Retinal pigment epithelial cell (primary cell): ENCODE measurements at places on chromosomes 11 and 22.
A peak's percentile ranks its signal among the peaks of the same experiment; 100 is the strongest.

DNA sequence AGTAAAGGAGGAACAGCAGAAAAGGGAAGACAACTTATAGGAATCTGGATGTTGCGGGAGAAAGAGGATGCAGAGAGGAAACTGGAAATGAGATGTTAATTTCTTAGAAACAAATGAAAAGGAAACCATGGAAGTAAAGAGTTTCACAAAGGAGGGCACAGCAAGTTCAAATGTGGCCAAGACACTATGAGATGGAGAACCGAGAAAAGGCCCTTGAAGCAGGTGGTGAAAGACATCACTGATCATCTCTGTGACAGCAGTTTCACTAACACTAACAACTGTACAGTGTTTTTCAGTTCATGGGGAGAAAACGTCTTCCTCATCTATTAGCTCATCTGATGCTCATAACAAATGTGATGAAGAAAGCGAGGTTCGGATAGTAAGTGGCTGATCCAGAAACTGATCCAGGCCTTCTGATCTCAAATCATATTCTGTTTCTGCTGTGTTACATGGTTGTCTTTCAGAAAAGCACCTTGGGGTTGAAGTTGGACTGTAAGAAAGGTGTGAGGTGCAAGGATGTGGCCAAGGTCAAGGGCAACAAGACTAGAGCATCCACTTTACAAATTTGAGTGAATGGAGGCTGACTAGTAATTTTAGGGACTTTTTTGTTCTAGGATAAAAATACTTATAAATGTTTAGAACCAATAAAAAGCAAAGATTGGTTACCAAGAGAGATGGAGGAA, 492.1 kb upstream of the CADM1 start:
- DNase-seq = no peak

DNA sequence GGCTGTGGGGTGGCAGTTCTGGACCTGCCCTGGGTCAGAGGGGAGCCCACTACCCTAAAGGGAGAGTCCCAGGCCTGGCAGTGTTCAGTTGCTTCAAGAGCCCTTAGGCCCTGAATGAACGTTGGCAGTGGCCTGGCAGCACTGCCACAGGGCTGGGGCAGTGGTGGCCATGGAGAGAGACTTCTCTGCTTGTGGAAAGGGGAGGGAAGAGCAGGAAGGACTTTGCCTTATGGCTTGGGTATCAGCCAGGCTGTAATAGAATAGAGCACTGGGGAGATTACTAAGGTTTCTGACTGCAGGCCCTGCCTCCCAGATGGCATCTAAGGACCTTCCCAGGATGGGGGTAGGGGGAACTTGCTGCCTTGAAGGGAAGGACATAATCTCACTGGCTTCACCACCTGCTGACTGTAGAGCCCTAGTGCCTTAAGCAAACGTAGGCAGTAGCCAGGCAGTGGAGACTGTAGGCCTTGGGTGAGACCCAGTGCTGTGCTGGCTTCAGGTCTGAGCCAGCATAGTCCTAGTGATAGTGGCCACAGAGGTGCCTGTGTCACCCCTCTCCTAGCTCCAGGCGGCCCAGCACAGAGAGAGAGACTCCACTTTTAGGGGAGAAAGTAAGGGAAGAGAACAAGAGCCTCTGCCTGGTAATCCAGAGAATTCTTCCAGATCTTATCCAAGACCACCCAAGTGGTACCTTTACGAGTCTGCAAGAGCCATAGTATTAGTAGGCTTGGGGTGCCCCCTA, 27.6 kb downstream of the PLA2G6 start:
- DNase-seq = no peak

- DNase-seq = no peak
Observed at GRCh38 chr11:3622521-3622920, 19.3 kb downstream of the ART5 start.

DNA sequence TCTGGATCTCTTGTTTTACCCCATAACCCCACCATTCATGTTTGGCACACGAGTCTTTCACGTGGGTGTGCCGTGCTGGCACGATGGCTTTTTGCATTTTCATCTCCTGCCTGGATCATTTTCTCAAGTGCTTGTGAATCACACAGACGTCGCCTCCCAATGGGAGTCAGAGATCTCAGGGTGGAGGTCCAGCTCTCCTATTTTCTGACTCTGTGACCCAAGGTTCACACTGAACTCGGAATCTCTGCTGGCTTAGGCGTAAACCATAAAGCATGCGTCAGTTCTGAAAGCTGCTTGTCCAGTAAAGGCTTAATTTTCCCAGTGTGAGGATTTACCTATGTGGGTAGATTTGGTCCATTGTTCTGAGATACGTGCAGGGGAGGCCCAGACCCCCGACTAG, 16.0 kb upstream of the C22orf42 start:
- no peak for DNase-seq

GRCh38 chr11:114149689-114150407, 90.3 kb downstream of the ZBTB16 start:
- no peak for DNase-seq

- DNase-seq = no peak
Observed at GRCh38 chr11:15186146-15186545, 71.4 kb downstream of the INSC start.

GRCh38 chr22:31192513-31192912, 19.6 kb upstream of the LIMK2 start:
- DNase-seq = no peak

- no peak for DNase-seq
Observed at GRCh38 chr22:45612451-45612901, 59.2 kb upstream of the ATXN10 start.

DNA sequence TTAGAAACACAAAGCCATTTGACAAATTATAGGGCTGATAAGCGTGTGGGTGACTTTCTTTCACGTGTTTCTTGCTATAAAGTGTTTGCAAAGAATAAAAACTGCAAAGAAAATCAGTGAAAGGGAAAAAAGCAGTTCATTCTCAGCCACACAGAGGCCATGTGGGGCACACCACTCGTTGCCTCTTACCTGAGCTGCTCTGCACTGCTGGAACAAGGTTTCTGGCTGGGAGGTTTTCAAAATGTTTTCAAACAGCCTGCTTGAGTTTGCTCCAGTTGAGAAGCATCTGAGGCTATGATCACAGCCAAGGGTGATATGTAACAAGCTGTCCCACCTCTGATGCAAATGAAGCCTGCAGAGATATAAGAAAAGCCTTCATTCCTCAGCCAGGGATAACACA, 14.7 kb upstream of the VSIG10L2 start:
- no peak for DNase-seq

- peak; percentile 34 for DNase-seq
Observed at GRCh38 chr11:101880222-101880621, 34.6 kb upstream of the CEP126 start.

GRCh38 chr11:132607575-132607974, 924.7 kb downstream of the OPCML start:
- no peak for DNase-seq

GRCh38 chr11:67648796-67649613, 1.5 kb downstream of the ACY3 start:
- DNase-seq = no peak

DNA sequence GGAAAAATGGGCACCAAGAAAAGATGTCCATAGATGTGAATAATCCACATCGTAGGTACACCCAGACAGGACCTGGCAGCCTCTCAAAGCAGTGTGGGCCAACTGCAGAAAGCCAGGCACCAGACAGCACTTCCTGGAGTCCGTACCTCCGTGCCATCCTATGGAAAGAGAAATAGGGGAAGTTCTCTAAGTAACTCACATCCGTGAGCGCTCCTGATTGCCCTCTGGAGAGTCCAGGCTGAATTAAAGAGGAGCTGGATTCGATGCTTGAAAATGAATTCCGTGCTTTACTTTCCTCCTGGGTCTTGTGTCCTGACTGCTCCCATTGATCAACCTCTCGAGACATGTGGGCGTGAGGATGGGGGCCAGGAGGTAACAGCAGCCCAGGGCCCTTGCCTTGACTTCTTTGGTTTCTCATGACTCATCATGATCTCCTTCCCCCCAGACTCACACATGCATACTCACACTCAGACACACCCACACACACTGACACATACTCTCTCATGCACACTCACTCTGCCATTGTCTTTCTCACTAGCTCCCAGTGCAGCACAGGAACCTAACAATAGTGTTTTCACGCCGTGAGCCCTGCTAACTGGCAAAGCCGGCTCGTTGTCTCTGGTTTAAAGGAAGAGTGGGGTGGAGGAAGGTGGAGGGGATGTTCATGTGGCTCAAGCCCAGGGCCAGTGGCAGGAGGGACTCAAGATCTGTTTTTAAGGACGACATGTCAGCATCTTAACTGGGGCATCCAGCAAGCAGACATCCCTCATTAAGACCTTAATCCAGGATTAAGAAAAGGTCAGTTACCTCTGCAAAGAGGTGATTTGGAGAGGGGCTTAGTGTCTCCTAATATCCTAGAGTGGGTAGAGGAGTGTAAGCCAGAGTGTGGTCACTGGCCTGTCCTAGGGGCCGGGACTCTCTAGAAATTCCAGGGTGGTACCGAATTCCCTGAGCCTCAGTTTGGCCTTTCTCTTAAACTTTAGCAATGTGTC, 104.2 kb downstream of the SCN3B start:
- DNase-seq = no peak

- DNase-seq = no peak
Observed at GRCh38 chr22:30047364-30047738, 32.9 kb upstream of the HORMAD2 start.

DNA sequence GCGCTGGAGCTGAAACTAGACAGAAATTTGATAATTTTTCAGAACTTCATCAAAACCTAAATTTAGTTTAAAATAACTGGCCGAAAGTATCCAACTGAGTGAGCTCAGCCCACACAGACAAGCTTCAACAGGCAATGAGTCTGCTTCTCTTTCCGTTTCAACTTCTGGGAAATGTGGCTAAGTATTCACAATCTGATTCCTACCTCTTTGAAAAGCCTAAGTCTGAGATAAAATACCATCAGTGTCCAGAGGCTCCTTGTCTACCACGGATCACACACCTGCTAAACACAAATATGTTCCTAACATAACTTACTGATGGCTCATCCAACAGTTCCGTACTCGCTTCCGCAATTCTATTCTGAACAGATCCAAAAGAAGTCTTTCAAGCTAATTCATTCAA, 8.5 kb downstream of the SIK3 start:
- DNase-seq = no peak

GRCh38 chr11:106391771-106392420, 314.4 kb downstream of the AASDHPPT start:
- DNase-seq = peak; percentile 73

- no peak for DNase-seq
Observed at GRCh38 chr11:72799441-72799840, 5.6 kb upstream of the STARD10 start.

DNA sequence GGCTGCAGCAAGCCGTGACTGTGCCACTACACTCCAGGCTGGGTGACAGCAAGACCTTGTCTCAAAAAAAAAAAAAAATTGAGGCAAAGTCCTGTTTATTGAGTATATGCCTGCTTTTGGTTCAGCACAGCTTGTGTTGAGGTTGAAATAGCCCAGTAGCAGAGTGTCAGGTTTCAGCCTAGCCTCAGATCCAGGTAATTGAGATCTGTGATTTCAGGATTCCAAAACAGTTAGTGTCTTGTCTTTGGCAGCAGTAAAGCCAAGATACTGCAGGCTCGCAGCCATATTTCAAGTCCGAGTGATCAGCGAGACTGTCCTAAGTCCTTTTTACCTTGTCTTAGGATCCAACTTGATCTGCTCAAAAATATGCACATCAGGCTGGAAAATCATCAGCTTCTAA, 27.0 kb downstream of the CUL5 start:
- no peak for DNase-seq

GRCh38 chr11:106420686-106421085, 343.2 kb downstream of the AASDHPPT start:
- no peak for DNase-seq

- peak; percentile 8 for DNase-seq
Observed at GRCh38 chr11:106670069-106670468, 348.2 kb downstream of the GUCY1A2 start.

GRCh38 chr11:124768914-124769313, 6.8 kb upstream of the ESAM start:
- DNase-seq = no peak

- DNase-seq = no peak
Observed at GRCh38 chr11:44333271-44334218, 23.6 kb upstream of the ALX4 start.

DNA sequence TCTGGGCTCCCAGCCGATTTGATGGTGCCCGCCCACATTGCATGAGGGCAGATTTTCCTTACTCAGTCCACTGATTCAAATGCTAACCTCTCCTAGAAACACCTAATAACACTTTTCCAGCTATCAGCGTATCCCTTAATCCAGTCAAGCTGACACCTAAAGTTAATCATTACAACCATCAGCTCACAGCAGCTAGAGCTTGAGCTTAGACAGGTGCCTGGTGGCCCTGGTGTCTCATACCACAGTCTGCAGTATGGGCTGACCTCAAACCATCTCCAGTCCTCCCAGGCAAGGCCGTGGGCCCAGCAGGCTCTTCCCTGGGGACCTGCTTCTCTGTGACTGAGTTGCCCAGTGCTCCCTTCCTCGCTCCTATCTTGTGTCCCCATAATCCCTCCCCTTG, 174.4 kb upstream of the NECTIN1 start:
- DNase-seq = no peak

- DNase-seq = no peak
Observed at GRCh38 chr11:86983021-86983488, 27.9 kb upstream of the FZD4 start.

DNA sequence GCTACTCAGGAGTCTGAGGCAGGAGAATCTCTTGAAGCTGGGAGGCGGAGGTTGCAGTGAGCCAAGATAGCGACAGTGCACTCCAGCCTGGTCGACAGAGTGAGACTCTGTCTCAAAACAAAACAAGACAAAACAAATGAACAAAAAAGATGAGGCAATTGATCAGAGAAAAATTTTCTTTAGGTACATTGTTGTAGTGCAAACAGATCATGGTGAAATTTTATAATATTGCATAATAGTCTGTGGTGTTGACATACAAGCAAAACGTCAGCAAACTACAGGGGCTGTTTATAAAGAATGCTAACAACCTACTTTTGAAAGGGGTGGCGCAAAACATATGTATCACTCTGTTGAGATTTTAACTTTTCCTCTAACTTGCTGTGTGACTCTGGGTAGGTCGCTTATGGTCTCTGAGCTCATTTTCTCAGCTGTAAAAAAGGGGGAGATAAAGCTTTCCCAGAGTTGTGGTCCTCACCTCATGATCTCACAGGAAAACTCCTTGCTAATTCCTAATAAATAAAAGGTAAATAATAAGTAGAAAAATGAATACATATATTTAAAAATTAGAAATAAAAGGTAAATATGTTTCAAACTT, 64.8 kb upstream of the NUP160 start:
- no peak for DNase-seq

GRCh38 chr11:111200010-111200534, 45.5 kb upstream of the POU2AF2 start:
- DNase-seq = no peak

DNA sequence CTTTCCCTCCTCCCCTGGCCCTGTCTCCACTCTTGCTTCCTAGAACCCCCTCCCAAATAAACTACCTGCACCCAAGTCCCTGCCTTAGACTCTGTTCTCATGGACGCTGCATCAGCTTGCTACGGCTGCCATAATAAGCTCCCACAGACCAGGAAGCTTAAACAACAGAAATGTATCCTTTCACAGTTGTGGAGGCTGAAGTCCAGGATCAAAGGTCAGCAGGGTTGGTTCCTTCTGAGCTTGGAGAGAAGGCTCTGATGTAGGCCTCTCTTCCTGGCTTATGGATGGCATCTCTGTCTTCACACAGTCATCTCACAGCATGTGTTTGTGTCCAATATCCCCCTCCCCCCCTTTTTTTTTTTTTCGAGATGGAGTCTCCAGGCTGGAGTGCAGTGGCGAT, 23.4 kb downstream of the CBX7 start:
- no peak for DNase-seq
